Fibroblast of the aortic adventitia (primary cell): ENCODE measurements at places on chromosomes 16 and 17.
A peak's percentile ranks its signal among the peaks of the same experiment; 100 is the strongest.

DNA sequence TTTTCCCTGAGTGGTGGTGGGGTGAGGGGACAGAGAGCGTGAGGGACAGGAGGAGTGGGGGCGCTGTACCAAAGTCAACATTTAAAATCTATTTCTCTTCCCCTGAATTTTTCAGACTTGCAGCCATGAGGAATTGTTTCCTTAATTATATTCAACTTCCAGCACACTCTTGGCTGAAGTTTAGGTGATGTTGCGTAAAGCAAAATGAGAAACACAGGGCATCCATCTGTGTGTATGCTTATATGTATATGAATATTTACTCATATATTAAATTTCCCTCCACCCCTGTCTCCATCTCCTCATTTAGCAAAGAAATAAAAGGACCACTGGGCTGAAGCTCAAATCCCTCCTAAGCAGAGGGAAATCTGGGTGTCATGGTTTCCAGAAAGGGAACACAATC lies 218.1 kb downstream of the XYLT1 start:
- DNase-seq: no peak

DNA sequence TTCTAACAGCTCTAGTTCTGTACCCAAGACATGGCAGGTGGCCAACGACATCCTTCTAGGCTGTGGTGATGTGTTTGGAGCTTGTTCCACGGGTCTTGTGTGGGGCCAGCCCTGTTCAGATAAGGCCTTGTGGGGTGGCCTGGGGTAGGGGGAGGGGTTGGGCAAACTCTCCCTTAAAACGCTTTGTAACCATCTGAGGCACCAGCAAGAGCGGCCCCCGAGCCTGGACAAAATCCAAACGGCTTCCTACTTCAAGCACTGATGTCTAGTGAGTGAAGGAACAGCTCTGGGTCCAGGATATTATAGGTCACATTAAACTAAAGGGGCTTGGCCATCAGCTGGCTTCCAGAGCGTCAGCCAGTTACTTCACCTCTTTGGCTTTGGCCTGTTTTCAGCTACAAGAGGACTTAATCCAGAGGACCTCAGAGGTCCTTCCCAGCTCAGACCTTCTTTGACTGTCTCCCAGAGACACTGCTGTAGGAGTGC lies 11.9 kb downstream of the SERPINF1 start:
- DNase-seq: peak; percentile 29

DNA sequence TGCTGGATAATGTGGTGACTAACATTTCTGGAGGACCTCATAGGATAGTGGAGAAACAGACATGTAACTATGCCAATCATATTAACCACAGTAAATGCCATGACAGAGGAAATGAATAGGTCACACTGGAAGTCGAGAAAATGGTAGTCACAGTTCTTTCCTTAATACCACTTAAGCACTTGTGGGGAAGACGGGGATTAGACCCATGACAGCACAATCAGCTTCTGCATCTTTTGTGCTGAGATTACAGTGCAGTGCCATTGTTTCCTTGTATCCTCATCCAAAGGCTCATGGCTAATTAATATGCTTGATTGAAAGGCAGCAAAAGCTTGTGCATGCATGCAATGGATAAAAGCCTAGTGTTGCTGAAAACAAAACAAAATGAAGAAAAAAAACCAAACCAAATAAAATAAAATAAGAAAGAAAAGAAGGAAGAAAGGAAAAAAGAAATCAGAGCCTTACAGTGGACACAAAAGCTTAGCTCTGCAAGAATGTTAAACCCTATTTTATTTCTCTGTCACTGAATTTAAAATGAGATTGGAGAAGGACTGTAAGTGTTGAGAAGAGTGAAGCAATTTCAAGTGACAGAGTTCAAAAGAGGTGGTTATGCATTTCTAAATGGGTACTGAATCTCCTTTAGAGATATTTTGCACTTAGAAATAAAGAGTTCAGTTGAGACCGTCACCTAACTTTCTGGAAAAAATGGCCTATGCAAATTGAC lies 1011.9 kb downstream of the CDH8 start:
- DNase-seq: no peak

DNA sequence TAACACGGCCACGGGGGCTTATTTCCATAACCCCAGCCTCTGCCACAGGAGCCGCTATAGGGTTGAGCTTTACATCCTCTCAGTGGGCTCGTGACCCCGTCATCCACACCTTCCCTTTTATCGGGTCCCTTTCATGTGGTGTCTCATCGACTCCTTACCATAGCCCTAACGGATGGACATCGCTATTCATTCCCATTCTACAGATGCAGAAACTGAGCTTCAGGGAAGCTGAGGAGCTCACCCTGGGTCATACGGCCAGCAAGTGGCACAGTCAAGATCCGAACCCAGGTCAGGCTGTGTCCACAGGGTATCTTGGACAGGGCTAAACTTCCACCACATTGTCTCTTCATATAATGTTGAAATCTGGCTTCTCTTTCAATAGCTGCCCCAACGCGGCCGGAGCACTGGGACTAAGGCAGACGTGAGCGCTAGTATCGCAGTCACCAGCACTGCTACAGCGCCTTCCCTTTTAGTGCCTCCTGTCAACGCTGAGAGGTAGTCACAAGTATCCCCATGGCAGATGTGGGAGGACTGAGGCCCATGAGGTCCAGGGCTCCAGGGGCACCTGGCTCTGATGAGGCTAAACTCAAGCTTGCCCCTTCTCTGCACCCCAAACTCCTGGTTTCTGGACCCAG lies 50.8 kb downstream of the SOCS1 start:
- no peak for DNase-seq

GRCh38 chr16:73543331-73543969 lies 495.5 kb upstream of the ZFHX3 start:
- DNase-seq: no peak

GRCh38 chr16:85430523-85431421 lies 182.3 kb upstream of the GSE1 start:
- DNase-seq: no peak

DNA sequence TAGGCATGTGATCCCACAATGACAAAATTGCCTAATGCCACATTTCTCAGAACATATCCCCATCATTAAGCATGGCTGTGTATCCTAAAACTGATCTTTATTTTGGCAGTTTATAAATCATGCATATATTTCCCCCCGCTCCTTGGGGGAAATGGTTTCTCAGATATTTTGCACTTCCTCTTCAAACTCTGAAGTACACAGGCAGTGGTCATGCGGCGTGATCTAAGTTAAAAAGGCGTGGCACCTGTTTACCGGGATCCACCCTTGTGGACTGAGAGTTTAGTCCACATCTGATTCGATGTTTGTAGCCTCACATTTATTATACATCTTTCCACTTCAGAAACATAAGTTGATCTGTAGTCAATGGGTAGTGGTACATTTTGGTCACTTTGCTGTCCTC lies 51.4 kb downstream of the USP10 start:
- DNase-seq: no peak

DNA sequence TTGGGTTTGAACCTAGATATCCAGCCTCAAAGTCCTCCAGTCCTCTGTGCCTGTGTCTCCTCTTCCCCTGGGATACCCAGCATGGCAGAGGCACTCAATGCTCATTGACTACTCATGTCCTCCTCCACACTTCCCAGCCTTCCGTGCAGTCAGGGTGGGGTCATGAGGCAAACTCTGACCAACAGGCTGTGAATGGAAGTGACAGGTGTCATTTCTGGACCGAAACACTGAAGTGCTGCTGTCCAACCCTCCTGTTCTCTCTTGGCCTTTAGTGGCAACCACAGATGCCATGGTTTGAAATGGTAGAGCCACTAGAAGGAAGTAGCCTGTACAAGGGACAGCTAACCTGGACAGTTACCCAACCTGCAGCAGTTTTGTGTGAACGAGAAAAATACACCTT lies 46.7 kb upstream of the MAP3K14 start:
- DNase-seq: no peak

DNA sequence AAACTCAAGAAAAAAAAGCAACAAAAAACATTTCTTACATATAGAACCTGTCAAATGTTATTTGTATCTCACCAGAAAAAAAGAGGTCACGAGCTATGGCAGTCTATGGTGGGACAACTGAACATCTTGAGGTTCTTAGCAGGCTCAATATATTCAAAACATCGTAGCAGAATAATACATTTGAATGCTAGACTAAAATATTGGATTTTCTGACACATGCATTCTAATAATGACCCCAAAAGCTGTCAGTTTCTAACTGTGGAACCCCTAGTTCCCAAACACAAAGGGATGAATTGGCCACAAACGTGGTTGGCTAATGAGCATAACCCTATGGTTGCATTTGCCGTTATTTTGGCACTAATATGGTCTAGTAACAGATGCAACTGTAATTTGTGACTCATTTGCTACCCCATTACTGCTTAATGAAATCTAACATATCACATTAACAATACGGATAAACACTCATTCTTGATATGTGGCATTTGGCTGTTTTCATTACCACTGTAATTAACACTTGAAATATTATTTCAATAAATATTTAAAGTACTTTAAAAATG lies 81.2 kb downstream of the TOX3 start:
- DNase-seq: no peak

DNA sequence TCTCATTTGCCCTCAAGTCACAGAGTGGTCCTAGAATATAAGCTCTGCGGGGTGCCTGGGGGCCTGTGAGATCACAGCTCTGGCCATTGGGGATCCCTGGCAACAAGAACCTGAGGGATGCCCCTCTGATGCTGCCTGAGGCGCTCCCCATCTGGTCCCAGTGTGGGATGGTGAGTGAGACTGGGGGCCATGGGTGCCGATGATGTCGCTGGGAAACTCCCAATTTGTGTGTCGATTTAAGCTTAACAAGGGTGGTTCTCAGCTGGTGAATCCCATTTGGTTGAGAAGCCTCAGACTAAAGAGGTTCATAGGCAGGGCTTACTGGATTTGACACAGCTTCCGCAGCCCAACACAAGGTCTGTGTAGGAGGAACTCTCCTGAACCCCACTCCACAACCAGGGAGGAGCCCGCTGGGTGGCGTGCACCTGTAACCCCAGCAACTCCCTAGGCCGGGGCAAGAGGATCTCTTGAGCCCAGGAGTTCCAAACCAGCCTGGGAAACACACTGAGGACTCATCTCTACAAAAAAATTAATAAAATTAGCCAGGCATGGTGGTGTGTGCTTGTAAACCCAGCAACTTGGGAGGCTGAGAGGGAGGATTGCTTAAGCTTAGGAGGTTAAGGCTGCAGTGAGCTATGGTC lies 63.7 kb upstream of the SIAH1 start:
- no peak for DNase-seq

DNA sequence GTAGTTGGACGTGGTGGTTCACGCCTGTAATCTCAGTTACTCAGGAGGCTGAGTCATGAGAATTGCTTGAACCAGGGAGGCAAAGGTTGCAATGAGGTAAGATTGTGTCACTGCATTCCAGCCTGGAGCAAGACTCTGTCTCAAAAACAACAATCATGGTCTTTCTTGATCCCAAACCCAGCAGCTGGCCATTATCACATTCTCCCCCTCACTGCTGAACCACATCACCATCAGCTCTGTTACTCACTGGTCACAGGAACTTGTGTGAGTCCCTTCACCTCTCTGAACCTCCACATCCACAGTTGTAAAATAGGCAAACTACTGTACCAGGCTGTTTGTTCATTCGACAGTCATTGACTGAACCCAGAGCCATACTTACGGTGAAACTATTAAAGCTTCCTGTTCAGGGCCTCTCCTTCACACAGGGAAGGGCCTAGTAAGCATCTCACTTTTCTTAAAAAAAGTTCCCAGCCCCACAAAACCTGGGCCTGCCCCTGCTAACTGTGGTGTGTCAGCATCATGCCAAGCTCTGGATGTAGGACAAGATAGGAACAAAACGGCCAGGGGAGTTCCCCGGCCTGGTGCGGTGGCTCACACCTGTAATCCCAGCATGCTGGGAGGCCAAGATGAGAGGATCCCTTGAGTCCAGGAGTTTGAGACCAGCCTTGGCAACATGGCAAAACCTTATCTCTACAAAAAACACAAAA lies 104.7 kb downstream of the COPRS start:
- DNase-seq: peak; percentile 83
